ENCODE measurements at places on chromosomes 2 and 18. TPM values are rescaled to one million over a fixed set of nuclear protein-coding genes. Genes with fewer than 3 reads are reported as not detected.

DNA sequence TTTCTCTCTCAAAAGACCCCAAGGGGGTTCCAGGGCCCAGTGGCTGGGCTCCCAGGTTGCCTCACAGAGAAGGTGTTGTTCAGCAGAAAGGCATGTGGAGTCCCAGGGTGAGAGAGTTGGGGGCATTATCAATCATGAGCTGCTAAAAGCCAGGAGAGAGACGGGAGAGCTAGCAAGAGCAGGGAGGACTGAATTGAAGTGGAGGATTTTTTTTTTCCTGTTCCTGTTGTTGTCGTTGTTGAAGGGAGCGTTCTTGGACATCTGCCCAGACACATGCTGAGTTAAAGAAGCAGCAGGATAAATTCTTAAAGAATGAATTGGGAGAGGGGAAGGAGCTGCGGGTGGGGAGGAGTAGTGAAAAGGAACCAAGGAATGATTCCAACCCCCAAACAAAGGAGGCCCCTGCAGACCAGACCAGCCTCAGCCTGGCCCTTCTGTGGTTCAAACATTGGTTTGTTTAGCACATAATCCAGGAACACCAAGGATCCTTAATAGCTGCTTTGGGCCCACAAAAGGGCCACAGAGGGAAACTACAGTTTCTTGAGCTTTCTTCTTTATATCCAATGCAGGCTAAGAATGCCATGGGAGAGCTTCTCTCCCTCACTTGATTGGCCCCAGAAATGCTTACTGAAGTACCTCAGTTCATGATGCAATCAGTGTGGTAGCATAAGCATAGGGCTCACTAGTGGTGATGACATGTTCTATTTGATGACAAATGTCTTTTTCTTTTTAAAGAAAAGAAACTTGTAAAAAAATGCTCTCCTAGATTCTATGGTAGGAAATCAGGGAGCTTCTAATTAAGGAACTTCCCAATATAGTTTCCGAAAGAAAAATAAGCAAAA, 146.0 kb downstream of the SETBP1 start:
- H3K36me3 ChIP-seq = no peaks in the 10 kb centered on the region
- H3K27ac ChIP-seq = peak overlapping the region; percentile 39
- peak; percentile 85 for DNase-seq
- peaks cover 10% of the 10 kb centered on the region for H3K4me1 ChIP-seq
- H3K27me3 ChIP-seq = peaks cover 5% of the 10 kb centered on the region

DNA sequence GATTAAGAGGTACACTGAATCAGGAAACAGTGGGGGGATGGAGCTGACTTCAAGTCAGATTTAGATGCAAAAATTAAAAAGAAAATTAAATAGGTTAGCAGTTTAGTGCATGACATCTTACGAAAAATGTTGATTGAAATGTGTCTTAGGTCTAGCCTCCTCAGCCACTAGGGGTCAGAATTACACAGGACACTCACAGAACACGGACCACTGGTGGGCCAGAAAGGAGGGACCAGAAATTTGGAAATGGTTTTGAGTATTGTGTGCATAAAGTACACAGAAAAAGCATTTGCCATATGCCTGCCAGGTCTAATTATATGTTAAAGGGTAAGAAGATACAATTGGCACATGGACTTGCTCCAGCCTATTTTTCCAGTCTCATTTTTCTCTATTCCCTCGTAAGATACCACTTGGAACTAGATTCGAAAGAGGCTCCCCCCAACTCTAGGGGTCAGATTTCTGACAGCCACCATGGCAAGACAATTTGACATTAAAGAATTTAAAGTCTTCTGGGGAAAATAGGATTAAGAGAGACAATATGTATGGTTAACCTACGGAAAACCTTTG, 550.2 kb upstream of the SETBP1 start:
- no peaks in the 10 kb centered on the region for H3K4me1 ChIP-seq
- no peaks in the 10 kb centered on the region for H3K27me3 ChIP-seq
- peak; percentile 81 for DNase-seq
- no peaks in the 10 kb centered on the region for H3K36me3 ChIP-seq

- no peak overlapping the region for H3K27ac ChIP-seq
- no peaks in the 10 kb centered on the region for H3K27me3 ChIP-seq
- no peaks in the 10 kb centered on the region for H3K36me3 ChIP-seq
- H3K4me1 ChIP-seq = no peaks in the 10 kb centered on the region
- no peak for DNase-seq
- no peak overlapping the region for H3K4me3 ChIP-seq
Measured at GRCh38 chr2:97745474-97746174, 32.2 kb downstream of the ZAP70 start.

DNA sequence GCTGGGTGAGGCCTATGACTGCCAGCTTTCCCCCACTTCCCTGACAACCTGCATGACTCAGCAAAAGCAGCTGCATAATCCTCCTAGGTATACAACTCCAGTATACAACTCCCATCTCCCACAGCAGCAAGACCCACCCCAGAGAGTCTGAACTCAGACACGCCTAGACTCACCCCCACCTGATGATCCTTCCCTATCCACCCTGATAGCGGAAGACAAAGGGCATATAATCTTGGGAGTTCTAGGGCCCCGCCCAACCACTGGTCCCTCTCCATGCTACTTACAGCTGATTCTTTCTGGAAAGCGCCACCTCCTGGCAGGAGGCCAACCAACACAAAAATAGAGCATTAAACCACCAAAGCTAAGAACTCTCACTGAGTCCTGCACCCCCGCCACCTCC, 296.5 kb downstream of the DCC start:
- DNase-seq = no peak
- H3K27ac ChIP-seq = no peak overlapping the region
- H3K27me3 ChIP-seq = no peaks in the 10 kb centered on the region
- no peaks in the 10 kb centered on the region for H3K36me3 ChIP-seq
- no peaks in the 10 kb centered on the region for H3K4me1 ChIP-seq

DNA sequence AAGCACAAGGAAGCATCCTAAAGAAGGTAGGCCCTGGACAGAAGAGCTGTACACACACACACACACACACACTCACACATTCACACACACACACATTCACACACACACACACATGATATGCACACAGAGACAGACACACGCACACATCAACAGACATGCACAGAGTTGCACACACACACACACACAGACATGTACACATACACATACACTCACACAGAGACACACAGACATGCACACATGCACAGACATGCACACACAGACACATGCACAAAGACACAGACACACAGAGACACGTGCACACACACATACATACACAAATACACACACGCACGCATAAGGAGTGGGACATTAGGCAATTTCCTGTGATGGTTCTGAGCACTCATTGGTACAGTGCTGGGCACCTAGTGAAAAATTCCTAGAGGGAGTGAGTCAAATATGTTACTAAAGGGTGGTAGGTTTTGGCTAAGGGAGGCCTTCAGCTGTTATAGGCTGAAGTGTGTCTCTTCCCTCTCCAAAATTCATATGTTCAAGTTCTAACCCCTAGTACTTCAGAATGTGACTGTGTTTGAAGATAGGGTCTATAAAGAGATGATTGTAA, 26.4 kb downstream of the THNSL2 start:
- peaks cover 15% of the 10 kb centered on the region for H3K27me3 ChIP-seq
- H3K27ac ChIP-seq = no peak overlapping the region
- H3K36me3 ChIP-seq = no peaks in the 10 kb centered on the region
- H3K4me3 ChIP-seq = no peak overlapping the region

MYOM1 gene
- total RNA-seq = 1.8 TPM
